ENCODE measurements at places on chromosomes 7 and 10.

GRCh38 chr10:72319416-72320254, 35.1 kb downstream of the DNAJB12 start:
- DNase-seq, result peak; percentile 46

- DNase-seq, result no peak
Observed at GRCh38 chr7:124943472-124943871, 13.8 kb upstream of the POT1 start.

DNA sequence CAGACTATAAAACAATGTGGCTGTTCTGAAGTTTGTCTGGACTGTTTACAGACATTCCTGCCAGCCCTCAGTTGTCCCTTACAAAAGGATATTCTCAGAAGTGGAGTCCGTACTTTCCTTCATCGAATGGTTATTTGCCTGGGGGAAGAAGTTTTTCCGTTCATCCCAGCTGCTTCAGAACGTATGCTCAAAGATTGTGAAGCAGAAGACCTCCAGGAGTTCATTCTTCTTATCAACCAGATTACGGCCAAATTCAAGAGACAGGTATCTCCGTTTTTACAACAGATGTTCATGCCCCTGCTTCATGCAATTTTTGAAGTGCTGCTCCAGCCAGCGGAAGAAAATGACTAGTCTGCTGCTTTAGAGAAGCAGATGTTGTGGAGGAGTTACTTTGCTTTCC, 174.3 kb upstream of the NUPR2 start:
- DNase-seq, result no peak

GRCh38 chr10:29392376-29393021, 103.6 kb downstream of the LYZL1 start:
- peak; percentile 74 for DNase-seq

DNA sequence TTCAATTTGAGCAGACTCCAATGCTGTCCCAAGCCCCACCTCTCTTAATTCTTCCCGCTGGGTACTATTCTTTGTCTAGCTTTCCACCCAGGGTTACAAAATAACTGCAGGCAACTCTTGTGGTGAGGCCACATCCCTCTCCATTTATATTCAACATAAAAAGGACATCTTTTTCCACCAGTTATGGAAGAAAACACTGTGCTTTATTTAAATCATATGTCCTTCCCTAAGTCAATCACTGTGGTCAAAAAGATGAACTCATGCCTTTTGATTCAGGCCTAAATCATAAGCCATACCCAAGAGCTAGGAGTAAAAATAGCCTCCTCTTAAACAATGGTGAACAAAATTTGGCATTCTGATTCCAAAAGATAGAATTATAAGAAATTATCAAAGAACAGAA, 386.0 kb downstream of the SEMA3D start:
- DNase-seq, result no peak

- DNase-seq, result no peak
Observed at GRCh38 chr10:7388602-7389001, 22.2 kb downstream of the SFMBT2 start.

DNA sequence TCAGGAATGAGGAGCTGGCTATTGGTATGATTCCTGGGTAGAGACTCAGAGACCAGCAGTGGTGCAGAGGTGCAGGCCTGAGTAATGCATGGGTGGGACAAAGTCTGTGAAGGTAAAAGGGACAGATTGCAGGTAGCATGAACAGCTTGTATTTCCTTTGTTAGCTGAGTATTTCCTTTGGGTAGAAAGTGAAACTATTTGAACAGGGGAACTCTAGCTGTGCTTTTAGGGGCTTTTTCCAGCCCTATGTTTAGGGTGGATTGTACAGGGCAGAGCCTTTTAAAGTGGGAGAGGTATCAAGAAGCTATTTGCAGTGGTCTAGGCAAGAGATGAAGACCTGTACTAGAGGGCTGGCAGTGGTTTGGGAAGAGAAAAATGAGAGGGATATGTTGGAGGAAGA, 739.9 kb downstream of the REEP3 start:
- no peak for DNase-seq

GRCh38 chr7:260441-261281, 29.3 kb upstream of the FOXL3 start:
- no peak for DNase-seq

Measured in NCI-H1417 (cell line).